ENCODE measurements at places on chromosomes 5 and 9.

DNA sequence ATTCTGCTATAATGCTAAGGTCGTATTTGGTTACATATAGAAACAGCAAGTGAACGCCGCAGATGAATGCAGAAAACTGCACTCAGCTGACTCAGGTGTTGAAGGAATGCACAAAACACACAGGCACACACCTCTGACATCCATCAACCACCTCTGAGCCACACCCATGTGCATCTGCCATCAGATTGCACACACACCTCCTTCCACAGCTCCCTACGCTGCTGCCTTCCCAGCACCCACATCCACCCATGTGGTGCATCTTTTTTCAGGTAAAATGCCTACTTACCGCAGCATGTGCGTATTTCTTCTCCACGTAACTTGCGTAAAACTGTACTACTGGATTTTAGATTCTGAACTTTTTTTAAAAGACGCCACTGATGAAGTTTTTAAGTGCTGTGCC is 7.1 kb downstream of the STK10 start:
- no peak for DNase-seq

DNA sequence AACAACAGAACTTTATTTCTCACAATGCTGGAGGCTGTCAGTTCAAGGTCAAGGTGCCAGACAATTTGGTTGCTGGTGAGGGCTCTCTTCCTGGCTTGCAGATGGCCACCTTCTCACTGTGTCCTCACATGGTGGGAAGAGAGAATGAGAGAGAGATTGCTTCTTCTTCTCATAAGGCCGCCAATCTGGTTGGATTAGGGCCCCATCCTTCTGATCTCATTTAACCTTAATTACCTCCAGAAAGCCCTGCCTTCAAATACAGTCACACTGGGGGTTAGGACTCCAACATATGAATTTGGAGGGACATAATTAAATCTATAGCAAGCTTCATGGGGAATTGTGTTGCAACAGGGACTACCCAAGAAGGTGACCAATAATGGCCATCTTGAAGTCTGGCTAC is 110.2 kb downstream of the LHX2 start:
- DNase-seq = no peak

- DNase-seq = no peak
Observed at GRCh38 chr9:92242260-92243136, 51.0 kb downstream of the IARS1 start.

DNA sequence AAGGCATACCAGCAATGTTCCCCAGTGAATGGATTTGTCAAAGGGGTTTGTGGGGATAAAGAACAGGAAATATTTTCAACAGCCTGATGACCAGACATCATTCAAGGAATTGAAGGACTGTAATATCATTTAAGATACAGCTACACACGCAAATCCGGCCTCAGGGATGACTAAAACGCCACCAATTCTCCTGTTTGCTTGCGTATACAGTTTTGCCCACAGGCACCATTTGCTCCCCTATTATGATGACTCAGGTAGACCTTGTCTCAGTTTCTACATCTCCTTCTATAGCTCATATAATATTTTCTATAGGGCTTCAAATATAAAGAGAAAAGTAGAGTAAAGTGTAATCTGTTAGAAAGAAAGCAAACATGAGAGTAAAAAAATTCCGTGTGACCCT is 29.7 kb upstream of the ITGA1 start:
- no peak for DNase-seq

DNA sequence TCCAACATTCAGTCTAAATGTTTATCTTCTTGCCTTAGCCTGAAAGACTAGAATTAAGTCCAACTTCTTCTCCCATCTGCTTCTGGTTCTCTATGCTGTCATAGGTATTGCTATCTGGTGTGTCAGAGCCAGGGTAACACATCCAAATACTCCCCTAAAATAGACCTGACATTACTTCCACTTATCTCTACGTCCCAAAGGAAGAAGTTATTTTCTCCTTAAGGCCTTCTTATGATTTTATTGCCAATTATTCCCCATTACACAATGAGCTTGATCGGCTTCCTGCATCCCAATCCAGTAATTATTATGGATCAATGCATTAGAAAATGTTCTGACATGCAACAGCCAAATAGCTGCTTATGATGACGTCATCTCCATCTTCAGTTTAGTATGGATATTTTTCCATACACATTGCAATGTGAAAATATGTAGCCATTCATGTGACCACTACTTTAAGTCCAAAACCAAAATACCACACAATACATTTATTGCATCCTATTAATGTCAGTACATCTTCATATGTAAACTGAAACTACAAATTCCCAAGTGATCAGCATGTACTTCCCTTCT is 555.5 kb downstream of the MAT2B start:
- DNase-seq = no peak

DNA sequence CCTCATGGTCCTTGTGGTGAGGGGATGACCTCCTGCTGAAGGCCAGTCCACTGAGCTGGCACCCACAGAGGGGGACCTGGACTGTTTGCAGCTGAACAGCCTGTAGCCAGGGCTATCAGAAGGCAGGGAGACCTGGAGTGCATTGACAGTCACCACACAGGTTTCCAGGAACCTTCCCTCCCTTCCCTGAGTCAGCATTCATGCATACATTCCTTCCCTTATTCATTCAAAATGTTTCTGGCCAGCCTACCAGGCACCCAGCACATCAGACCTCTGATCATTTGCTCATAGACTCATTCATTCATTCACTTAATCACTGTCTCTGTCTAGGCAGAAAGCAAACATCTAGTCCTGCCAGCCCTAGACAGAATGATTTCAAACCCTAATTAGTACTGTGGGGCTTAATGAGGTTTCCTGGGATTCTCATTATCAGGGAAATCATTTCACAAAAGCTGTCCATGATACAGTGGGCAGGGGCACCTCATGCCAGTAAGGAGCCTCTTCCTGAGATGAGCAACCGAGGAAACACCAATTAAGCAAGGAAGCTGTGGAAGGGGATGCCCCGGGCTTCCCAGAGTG is 110.1 kb upstream of the PPP1R26 start:
- DNase-seq = no peak

DNA sequence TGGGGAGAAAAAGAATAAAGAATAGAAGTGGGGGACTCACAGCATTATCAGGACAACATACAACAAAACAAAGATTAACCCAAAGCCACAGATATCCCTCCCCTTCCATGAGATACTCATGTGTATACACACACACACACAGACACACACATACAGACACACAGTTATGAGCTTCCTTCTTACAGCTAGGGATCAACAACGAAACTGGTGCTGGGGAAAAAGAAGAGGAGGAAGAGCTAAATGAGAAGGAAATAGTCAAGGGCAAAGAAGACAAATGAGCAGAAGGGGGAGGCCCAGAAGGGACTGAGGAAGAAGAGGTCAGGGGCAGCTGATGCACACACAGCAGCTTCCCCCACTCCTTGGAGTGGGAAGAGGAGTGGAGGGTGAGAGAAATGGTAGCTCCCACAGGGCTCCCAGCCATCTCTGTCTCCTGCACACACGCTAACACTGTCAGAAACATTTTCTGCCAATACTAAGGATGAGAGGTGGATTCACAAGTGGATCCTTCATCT is 66.2 kb downstream of the SIL1 start:
- no peak for DNase-seq

GRCh38 chr5:176851871-176852658 is 41.7 kb downstream of the UNC5A start:
- DNase-seq = no peak

DNA sequence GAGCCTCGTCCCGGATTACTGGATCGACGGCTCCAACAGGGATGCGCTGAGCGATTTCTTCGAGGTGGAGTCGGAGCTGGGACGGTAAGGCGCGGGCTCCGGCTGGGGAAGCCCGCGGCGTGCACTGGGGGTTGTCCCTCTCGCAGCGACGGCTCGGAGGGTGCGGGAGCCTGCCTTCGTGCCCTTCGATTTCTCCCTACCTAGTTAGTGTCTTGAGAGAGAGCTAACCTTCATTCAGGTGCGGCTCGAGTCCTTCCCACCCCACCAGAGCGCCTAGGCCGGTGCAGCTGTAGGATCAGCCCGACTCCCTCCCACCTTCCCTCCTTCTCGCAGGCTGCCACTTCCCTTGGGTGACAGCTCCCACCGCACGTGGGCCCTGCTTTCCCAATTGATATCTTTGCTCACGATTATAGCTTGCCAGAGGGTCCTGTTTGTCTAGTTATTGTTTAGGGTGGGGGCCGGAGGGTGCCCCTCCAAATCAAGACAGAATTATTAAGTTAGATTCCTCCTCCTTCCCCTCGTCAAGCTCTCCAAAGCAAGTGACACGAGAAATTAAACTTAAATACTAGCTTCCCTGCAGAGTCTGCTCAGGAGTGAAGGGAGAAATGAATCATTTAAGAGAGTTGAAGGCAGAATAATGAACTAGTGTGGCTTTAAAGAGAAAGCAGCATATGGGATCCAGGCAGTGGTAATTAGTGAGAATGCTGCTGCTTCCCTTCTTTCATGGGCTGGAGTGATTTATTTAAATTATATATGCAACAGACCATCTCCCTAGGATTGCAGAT is 569 bp downstream of the CAMK4 start:
- DNase-seq = no peak

GRCh38 chr5:126680191-126680817 is 79.6 kb downstream of the PHAX start:
- DNase-seq = no peak

- DNase-seq = no peak
Observed at GRCh38 chr5:79774171-79774854, 84.7 kb downstream of the CMYA5 start.

DNA sequence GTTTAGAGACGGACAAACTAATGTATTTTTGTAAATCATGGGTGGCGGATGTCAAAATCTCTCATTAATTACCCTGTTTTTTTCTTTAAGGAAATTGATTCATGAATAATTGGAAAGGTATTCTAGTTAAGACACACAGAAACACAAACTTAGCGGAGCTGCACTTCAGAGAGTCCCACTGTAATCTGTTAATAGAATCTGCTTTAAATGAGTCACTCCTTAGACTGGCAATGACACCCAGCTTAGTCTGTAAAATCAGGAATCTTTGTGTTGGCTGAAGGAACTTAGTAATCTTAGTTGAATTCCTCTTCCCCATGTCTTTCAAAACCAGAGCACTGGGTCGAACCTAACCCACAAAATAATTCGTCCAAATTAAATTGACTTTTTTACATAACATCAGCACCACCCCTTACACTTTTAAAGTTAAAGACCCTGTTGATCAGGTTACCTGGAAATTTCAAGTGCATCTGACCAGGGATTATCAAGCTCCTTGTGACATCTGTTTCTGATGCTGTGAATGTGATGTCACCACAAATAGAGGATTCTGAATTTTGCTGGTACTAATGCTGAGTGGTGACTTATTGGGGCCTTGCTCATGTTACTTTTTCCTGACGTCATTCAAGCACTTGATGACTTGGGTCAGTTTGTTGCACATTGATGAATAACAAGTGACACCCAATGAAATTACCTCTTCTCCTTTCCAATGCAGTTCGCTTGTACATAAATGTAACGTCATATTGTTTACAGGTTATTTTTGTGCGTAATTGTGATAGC is 313.6 kb downstream of the KCTD16 start:
- no peak for DNase-seq

DNA sequence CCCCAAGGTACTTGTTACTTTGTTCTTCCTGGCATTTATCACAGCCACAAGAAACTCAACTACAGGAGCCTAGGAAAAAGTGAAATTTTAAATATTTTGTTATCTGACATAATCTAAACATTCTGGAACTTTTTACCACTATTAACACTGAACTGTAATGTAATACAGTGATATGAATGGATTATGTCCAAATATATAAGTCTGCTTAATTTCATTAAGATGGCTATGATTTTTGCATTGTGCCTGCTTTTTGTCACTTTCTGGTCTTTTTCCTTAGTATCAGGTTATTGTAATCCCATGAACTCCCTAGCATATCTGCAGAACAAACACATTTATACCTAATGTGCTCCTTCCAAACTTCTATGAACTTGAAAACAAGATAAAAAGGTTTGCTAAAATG is 35.8 kb downstream of the PJA2 start:
- DNase-seq = no peak

DNA sequence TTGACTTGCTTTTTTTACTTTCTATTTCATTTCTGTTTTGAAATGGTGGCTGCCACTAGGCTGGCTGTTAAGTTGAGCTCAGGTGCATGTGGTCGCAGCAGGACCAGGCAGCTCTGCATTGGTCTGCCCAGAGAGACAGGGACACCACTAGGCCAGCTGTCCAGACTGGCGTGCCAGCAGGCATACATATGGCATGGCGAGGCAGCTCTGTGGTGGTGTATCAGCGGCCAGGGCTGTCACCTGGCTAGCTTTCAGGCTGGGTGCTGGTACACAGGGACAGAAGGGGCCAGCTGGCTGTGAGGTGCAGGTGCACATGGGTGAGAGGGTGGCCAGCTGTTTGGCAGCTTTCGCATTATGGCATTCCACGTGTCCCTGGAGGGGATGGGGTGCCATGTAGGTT is 654.0 kb upstream of the ACO1 start:
- DNase-seq = no peak

- no peak for DNase-seq
Observed at GRCh38 chr5:174291-174600, 17.0 kb upstream of the LRRC14B start.

DNA sequence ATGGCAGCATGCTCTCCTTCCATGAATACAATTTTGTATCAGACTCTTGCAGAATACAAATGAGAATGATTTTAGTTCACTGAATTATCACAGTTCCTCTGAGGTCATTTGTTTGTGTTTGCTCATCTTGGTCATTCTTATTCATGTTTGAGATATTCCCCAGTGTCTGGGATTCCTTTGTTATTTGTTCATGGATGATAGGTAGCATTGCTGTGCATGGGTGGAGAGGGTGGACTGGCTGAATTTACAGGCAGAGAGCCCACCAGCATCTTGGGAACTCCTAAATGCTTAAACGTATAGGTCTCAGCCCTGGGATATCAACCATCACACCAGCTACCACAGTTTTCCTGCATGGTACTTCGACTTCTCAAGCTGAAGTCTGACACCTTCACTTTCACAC is 459.8 kb downstream of the CCDC171 start:
- DNase-seq = no peak

GRCh38 chr9:115213818-115214334 is 95.9 kb upstream of the TNC start:
- DNase-seq = no peak

DNA sequence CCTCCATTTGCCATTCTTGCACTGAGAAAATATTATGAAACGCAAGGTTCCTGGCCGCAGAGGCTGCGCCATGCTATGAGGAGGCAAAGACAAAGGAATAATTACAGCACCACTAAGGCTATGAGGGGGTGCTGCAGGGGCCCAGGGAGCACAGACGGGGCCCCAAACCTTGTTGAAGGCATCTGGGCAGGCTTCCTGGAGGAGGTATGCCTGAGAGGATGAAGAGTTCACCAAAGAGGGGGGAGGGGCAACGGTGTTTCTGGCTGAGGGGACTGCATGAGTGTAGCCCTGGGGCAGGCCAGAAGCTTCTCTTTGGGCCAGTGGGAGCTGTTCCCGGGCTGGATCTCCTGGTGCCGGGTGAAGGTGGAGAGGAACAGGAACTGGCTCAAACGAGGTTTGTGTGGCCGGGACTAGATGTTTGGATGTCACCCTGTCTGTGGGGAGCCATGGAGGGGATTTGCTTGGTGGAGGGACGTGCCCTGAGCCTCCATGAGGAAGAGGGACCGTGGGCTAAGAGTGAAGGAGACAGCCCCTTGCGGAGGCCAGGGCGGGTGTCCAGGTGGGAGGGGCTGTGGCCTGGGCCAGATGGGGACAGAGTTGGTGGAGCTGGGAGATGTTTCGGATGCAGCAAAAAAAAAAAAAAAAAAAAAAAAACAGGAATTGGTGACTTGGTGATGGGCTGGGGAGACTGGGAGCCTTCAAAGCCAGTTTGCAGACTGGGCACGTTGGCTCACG is 28.2 kb downstream of the PTGES start:
- no peak for DNase-seq

GRCh38 chr5:32450952-32451351 is 6.4 kb upstream of the ZFR start:
- no peak for DNase-seq

GRCh38 chr5:179151286-179152118 is 91.3 kb downstream of the ZNF354C start:
- no peak for DNase-seq

All from stimulated activated CD8-positive, alpha-beta memory T cell treated with anti-CD3 and anti-CD28 coated beads, Interleukin-12 subunit alpha, Interleukin-12 subunit beta, amount 100 ng/mL, for 1 hour (primary cell).